NCI-H146 (cell line): ENCODE measurements at places on chromosomes 11 and 22.

DNA sequence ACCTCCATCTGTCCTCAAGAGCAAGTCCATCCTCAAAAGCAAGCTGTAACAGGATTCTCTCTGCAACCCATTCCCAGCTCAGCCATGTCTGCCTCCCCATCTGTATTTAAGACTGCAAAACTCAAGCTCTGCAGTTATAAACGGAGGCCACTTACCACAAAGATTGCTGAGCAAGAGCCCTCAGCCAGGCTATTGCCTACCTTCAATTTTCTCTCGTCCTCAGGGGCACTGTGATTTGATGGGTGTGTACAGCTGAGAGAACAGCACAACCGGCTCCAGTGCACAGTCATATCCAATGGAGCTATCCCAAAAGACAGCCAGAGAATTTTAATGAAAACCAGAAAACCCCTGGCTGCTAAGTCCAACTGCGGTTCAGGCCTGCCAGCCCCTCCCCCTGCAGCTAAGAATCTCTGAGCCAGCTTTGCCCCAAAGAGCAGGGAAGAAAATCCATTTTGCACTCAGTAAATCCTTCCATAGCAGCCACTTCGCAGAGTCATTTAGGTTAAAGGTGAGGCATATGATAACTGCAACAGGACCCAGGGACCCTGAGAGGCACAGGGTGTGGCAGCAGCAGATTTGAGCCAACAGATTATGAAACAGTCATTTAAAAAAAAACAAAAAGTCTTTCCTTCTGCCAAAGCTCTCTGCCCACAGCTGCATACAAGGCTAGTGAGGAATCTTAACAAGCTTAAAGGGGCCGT lies 37.6 kb downstream of the RAB30 start:
- DNase-seq = peak; percentile 33

- no peak for DNase-seq
Measured at GRCh38 chr11:22199243-22199642, 6.4 kb downstream of the ANO5 start.

GRCh38 chr11:57219021-57219627 lies 17.9 kb downstream of the APLNR start:
- no peak for DNase-seq

DNA sequence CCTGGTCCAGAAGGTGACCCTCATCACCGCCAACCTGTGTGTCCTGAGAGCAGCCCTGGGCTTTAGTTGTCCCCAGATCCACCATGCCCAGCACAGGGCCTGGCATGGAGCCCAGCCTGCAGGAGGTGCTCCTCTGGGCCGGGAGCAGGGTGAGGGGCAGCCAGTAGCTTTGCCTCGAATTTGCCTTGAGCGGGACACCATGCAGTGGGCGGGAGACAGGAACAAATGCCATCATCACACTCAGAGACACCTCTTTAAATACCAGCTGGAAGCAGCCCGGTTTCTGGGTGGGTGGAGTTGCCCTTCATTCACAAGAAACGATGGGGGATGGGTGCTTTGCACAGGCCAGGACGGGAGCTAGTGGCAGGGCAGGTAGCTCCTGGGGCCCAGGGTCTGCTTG lies 19.3 kb downstream of the FLRT1 start:
- DNase-seq = no peak

- DNase-seq = no peak
Measured at GRCh38 chr11:69162505-69162904, 6.8 kb downstream of the SMIM38 start.

DNA sequence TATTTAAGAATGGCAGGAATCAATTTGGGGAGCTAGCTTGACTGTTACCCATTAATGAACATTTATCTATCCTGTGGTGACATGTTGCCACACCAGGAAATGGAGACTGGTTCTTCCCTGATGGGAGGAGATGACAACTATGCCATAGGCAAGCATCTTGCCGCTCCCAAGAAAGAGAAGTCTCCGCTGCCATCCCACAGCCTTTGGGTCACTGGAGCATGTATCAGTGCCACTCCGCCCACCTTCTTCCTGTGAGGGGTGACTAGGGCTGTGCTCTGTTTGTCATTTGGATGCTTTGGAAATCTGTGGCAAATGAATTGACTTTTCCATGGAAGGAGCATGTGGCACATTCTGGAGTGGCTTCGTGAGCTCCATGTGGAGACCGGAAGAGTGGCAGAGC lies 6.5 kb downstream of the STIP1 start:
- no peak for DNase-seq

- DNase-seq = no peak
Measured at GRCh38 chr22:37940698-37941376, 12.6 kb downstream of the C22orf23 start.

DNA sequence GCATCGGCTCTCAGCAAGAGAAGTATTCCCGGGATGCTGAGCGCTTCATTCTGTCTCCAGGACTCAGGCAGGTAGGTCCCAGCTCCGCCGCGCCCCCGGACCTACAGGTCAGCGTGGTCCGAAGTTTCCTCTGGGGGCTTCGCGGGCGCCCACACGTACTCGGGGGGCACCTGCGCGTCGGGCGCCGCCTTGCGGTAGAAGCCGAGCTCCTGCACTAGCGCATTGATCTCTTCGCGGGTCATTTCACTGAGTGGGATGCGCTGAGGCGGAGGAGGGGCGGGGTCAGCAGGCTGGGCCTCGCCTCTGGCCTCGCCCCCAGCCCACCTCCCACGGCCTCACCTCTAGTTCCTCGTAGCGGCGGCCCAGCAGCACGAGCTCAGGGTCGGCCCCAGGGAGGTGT lies 2.5 kb downstream of the SELENOM start:
- no peak for DNase-seq

DNA sequence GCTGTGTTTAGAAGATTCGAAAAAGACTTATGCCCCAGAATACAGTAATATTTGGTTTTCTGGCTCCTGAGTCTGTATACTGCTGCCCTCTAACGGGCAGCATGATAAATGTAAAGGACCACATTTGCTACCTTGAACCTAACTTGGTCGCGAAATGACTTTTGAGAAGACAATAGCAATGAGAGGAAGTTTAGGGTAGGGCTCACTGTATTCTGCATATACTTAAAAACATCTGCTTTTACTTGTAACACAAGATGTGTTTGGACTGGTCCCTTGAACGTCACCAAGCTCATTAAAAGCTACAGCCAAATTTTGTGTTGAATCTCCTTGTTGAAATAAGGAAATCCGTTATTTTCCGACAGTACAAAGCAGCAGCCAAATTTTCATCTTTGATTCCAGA lies 309.1 kb downstream of the SWAP70 start:
- DNase-seq = peak; percentile 14

- DNase-seq = no peak
Measured at GRCh38 chr11:118610773-118611432, 3.5 kb downstream of the PHLDB1 start.

DNA sequence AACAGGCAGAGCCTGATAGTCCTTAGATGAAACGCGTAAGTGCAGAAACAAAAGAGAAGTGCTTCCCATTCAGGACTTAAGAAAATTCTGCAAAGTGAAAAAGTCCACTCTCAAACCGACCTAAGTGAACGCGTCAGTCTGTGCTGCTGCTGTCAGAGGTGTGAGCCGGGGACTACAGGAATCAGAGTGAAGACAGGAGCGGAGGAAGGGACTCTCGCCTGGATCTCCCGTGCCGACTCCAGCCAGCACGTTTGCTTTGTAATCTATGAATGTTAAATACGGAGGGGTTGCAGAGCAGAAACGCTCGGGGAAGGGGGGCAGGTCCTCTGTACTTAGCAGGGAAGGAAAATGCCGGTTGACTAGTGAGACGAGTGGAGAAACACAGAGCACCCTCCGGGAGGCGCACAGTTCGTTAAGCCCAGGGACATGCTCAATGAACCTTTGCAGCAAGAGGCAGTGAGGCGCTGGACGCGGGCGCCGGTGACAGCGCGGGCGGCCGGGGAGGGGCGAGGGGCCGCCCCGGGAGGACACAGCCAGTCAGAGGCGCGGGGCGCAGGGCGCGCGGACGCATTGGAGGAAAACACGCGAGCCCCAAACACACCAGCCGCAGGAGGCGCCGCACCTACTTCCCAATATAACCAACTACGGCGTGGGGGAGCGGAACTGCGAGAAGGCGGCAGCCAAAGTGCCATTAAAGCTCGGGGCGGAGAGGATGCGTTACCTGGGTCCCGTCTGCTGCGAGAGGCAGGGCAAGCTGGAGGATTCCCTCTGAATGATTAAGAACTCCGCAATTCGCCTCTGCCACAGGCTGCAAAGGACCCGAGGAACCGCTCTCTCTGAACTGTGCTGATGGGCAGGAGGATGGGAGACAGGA lies at the start of gene CNTN5:
CNTN5 (plus strand) TSS at position 598 of the 874 bp plus-strand sequence.
- peak; percentile 98 for DNase-seq

GRCh38 chr11:91854780-91855179 lies 369.8 kb upstream of the FAT3 start:
- DNase-seq = no peak

DNA sequence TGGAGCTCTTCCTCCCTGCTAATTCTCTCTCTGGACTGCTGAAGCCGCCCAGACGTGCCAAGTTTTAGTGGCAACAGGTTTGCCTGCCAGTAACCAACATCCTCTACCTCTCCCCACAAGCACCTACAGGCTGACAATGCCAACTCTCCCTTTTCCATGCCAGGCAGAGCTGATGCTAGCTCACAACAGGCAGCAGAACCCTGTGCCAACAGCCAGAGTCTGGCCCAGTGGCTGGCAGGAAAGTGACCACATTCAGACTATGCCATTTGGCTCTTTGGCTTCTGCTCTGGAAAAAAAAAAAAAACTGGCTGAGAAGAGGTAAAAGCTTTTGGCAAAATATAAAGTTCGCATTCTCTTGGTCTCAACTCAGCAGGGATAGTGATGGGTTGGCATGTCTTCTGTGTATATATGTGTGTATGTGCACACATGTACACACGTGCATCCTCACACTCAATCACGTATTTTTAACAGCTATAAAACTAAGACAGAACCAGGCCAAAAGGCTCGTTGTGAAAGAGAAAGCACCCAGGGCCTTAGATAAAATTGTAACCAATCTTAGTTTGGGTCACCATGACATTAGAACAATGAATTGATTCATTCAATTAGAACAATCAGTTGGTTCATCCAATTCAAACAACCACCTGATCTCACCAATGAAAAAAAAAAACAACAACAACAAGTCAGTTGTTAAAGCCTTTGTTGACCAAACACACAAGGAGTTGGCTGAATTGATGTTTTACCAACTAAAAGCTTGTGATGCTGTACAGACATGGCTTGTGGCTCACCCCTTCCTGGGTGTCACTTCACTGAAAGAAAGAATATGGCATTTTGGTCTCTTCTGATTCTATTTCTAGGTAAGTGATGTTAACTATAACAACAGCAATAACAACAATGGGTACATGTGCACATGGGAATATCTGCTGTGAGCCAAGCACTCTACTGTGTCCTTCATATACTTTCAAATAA lies 48.6 kb downstream of the TRIM29 start:
- no peak for DNase-seq

DNA sequence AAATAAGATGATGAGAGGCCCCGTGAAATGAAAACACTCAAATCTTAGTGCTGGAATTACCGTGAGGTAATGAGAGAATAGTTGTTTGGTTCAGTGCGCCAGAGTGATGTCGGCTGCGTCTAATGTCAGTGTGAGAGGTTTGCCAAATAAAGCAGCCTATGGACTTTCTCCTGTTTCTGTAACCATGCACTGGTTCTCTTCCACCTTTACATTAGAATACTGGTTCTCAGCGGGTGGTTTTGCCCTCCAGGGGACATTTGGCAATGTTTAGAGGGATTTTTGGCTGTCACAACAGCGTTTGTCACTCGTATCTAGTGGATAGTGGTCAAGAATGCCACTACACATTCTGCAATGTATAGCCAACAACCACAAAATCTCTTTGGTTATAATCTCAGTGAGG lies 1.1 kb downstream of the OOSP4B start:
- DNase-seq = no peak

DNA sequence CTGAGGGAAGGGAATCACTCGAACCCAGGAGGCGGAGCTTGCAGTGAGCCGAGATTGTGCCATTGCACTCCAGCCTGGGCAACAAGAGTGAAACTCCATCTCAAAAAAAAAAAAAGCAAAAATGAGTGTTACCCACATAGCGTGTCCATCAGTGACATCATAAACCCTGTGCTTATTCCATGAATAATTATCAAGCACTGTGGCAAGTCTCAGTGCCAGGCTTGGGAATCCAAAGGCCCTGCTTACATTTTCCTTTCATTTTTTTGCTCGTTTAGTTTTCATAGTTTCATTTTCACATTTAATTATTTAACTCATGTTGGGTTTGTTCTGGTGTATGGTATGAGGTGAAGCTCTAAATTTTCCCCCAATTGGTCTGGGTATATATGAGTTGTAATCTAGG lies 46.5 kb downstream of the NEU3 start:
- DNase-seq = no peak

GRCh38 chr11:50174189-50174588 lies 141.5 kb downstream of the OR4C45 start:
- no peak for DNase-seq

DNA sequence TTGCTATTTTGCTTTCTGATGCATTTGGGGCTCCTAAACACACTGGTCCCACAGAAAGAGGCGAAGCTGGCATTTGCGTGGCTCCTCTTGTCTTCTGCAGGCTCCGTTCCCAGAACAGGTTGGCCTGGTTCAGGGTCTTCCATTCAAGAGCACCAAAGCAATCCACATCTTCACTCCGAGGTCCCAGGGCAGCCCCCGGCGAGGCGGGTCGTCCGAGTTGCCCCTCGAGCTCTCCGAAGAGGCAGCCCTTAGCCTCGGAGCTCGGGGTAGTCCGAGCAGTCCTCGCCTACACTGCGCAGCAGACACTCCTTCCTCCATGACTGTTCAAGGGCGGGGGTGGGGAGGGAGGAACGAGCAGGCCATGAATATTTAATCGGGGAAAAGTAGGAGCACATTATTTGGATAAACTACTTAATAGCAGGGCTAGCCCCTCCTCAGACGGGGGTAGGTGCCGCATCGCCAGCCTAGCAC lies 321.3 kb downstream of the BLID start:
- peak; percentile 3 for DNase-seq

DNA sequence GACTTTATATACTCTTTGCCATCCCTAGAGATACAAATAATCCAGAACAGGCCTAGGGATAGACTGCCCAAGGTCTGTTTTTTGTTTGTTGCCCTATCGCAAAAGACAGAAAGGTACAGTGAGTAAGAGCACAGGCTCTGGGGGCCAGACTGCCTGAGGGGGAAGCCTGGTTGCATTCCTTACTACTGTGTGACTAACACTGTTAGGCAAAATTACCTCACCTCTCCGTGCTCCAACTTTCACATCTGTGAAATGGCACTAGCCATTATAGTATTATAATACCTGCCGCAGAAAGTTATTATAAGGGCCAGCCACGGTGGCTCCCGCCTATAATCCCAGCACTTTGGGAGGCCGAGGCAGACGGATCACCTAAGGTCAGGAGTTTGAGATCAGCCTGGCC lies 14.5 kb downstream of the SLC35F2 start:
- DNase-seq = no peak
